Activated naive CD4-positive, alpha-beta T cell treated with anti-CD3 and anti-CD28 coated beads, Interleukin-2, amount 10 ng/mL, durations not matched to agents 7 days and 5 days (primary cell): ENCODE measurements at places on chromosomes 6 and 20.
A peak's percentile ranks its signal among the peaks of the same experiment; 100 is the strongest.

DNA sequence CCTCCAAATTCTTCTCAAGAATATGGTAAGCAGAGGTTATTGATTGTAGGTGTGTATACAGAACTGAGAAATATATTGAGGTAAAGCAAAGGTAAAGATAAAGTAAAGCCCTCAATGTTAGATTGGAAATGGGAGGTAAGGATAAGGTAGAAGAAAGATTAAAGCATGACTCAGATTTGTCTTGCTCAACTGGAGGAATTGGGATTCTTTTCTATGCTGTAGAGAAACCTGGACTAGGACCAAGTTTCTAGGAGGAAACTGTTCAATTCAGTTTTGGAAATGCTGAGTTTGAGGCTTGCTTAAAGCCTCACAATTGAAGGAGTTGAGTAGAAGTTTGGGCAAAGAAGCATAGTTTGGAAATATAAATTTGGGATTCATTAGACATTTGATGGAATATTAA, 634.0 kb upstream of the PTCHD4 start:
- DNase-seq: no peak

GRCh38 chr6:42315991-42316970, 98.6 kb upstream of the MRPS10 start:
- no peak for DNase-seq

DNA sequence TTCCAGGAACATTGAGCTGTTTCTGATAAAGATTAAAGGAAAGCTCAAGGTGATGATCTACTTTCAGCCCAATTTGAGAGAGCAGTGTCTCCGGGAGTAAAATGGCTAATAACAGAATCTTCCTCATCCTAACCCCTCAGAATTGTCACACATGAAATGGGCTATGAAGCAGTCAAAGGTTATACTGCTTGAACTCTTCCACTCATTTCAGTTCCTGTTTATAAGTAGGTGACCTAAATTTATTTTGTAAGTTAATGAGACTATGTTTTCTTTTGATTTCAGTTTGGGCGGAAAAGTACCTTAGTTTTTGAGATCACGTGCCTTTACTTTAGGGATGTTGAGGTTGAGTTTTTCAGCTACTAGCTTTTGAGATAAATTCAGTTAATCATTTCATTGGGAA, 47.2 kb downstream of the QKI start:
- DNase-seq: no peak

- DNase-seq: no peak
These were observed at the start of gene LIN28B for GRCh38 chr6:104956731-104957294. LIN28B (plus strand) TSS chr6:104957107; CDS start chr6:104957251, 144 bp downstream.

GRCh38 chr6:145372671-145373151, 362.6 kb downstream of the EPM2A start:
- no peak for DNase-seq

GRCh38 chr6:167824591-167825331, 1.9 kb upstream of the AFDN start:
- DNase-seq: no peak

DNA sequence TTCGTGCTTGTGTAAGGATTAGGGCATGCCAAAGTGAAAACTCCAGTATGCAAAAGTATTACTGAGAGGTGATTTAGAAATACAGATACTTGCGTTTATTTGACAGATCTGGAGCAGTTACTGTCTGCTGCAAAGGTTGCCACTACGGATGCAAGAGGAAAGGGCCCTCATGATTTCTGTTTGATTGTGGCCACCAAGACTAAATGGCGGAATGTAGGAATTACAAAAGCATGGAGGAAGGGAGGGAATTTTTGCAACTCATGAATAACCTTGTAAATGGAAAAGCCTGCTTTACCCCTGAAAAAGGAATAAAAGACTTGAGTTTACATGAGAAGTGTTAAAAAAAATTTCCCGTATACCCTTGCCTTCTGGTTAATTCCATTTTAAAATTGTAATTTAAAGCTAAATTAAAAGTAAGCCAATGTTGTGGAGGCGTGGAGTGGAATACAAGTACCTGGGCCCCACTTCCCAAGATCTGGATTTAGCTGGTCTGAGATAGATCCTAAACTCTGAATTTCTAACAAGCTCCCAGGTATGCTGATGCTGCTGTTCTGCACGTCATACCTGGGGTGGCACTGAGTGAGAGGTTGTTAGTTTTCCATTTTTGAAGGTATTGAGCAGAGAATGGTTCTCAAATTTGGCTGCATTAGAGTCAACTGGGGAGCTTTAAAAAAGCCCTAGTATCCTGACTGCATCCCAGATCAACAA, 56.6 kb upstream of the NKX2-2 start:
- DNase-seq: no peak

GRCh38 chr6:73514746-73515110, 6.1 kb downstream of the EEF1A1 start:
- DNase-seq: no peak

DNA sequence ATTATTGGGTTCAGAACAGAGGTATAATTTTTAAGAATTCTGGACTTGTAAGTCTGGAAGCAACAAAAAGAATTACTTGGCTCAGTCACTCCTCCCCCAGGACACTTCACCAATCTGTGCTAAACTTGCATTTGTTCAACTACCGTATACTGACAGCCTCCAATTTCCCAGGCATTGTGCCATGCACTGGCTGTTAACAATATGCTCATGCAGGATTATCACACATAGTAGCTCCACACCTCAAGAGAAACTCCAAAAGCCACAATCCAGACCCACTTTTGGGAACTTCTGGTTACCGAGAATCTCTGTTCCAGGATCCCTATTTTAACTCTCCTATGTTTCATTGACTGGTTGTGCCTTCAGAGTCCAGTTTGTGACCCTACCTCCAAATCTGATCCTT, 7.7 kb downstream of the ADGRF1 start:
- DNase-seq: no peak

- no peak for DNase-seq
These were observed 439.6 kb downstream of the DOK5 start for GRCh38 chr20:54914995-54915394.

DNA sequence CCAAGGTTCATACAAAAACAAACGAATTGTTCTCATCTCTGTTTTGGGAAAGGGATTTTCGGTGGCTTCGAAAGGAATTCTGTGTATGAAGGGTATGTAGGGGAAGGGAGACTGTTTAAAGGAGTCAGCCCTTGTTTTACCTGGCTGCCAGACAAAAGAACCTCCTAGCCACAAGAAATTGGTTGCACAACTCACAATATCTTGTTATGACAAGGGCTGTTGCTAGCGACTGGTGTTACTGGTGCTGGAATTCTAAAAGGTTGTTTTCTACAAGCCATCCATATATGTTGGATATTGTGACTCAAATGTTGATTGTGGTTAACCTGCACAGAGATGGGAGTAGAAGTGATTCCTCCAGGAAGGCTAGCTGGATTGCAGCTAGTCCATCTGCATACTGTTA, 34.6 kb upstream of the CITED2 start:
- DNase-seq: no peak

DNA sequence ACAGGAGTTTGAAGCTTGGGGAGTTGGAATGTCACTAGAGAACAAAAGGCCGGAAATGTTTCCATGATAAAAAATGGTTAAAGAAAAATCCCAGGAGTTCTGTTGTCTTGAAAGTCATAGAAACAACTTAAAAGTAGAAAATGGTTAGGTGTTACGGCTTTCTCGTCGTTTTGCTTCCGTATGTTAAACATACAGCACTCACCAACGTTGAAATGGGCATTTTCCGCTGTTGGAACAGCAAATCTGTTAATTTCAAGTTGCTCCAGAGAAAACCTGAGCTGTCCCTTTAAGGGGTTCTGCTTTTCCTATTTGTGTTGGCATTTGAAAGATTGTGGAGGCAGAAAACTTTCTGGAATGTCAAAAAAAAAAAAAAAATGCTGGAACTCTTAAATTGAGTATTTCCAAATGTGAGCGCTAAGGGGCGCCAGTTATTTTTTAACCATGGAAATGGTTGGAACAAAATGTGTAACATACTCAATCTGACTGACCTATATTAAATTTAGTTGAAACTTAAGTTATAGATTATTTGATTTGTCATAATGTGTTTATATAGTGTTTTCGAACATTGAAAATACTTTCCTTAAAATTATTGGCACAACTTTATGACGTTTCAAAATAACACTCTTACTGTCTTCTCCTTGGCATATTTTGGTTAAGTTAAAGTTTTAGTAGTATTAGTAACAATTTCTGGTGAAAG, 2.2 kb downstream of the QKI start:
- DNase-seq: peak; percentile 43
